ENCODE measurements at places on chromosomes 2 and 18.

DNA sequence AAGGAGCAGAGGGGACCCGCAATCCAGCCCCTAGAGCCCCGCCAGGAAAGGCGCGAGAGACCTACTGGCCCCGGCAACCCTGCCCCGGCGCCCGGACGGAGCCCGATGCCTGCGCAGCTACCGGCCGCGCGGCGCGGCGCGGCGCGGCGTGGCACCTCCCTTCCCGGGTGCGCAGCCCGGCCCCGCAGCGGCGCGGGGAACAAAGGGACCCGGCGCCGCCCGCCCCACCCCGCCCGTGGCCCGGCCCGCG lies 307 bp downstream of the CDH2 start:
- no peak for DNase-seq

DNA sequence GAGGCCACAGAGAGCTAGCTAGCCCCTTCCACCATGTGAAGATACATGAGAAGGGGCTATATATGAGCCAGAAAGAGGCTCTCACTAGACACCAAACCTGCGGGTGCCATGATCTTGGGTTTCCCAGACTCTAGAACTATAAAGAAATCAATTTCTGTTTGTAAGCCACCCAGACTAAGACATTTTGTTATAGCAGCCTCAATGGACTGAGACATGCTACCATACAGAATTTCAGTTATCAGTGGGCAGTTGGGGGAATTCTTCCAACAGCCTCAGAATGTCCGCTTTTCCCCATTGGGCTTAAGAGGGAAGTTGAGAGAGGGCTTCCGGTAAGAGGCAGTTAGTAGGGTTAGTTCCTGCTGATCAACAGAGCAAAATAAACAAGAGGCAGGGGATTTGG lies 39.2 kb downstream of the TNP1 start:
- no peak for DNase-seq

DNA sequence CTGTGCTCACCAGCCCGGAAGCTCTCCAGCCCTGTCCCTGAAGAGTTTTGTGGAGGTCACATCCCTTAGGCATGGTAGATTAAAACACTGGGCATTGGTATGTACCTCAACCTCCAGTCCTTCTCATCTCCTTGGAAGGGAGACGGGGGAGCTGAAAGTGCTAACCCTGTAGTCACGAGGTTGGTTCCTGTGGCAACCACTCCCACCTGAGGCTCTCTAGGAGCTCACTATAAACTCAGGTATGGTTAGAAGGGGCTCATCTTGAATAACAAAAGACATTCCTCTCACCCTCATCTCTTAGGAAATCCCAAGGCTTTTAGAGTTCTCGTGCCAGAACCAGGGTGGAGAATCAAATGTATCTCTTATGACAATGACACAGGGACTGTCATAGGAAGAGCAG lies 43.0 kb upstream of the MGAT4A start:
- no peak for DNase-seq

DNA sequence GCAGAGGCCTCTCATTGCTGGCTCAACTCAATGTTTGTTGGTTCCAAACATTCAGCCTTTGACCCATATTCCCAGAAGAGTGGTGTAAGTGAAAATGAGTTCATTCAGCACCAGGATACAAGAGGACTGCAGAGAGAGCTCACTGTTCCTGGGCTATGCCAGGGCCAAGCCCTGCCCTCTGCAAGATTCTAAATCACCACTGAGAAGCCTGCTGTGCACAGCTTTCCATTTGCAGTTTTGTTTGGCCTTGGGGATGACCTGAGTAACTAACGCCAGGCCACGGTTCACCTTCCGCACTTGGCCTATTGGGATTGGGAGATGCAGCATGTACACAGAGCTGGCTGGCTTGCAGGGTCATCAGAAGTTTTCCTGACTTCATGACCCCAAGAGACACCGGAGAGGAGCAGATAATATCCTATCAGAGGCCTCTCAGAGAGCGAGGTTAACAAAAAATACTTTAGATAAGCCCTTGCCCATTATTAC lies 12.6 kb downstream of the GKN1 start:
- no peak for DNase-seq

DNA sequence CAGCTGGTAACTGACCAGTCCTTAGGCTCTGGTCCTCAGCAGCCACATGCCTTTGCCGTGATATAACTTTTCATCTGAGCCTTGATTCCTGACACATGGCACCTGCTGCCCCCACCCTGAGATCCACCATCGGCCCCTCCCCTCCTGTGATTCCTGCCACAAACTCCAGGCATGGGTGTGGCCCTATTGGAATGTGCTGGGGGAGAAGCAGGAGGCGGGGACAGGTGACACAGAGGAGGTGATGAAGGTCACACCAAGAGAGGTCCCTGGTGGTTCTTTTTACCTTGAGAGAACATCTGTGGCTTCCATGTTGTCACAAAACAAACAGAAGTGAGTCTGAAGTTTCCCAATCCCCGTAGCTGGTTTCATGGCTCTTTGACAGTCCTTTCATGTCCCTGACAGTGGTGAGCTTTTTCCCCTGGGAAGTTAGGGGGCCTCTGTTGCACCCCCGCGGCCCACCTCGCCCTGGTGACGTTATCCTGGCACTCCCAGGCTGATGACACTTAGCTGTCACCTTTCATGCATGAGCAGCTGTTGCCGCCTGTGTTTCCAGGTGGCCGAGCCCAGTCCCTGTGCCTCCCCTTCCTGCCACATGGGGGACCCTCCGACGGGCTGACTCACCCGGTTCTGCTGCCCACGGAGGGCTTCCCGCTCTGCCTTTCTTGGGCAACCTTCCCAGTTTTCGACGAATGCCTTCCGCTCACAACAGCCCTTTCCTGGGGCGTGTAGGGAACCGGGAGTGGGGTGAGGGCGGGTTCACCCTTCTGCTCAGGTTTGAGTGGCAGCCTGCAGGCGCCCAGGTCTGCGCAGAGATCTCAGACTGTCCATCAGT lies 66.3 kb upstream of the GLI2 start:
- no peak for DNase-seq

DNA sequence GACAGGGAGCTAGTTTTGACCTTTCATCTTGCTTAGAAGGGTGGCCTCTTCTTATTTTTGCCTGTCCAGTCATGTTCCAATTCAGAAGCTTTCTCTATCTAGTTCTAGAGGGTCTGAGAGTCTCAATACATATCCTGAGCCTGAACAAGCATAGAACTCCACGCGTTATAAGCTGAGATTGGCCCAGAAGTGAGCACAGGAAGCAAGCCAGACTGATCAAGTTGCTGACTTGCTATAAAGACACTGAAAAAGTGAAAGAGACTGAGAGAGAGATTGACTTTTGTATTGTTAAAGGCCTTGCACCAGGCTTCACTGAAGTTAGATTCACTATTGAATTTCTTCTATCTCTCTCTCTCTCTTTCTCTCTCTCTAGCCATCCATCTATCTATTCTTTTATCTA lies 142.7 kb upstream of the DOCK10 start:
- DNase-seq = no peak

- DNase-seq = no peak
Observed at GRCh38 chr18:24799176-24799575, 338.7 kb downstream of the HRH4 start.

DNA sequence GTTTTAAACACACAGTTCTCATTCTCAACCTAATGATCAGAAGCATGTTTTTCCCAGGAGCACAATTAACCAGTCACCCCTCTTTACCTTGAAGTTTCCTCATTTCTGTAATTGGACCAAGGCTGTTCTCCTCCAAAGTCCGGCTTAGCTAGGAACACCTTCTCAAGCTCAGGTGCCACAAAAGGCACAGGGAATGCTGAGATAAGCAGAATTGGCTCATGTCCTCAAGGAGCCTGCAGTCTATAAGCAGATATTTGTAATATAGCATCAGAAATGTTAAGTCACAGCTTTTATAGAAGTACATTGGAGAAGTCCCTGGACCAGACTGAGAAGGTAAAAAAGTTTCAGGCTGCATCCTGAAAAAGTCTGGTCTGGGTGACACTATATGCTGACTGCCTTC lies 20.7 kb downstream of the OSR1 start:
- DNase-seq = no peak

DNA sequence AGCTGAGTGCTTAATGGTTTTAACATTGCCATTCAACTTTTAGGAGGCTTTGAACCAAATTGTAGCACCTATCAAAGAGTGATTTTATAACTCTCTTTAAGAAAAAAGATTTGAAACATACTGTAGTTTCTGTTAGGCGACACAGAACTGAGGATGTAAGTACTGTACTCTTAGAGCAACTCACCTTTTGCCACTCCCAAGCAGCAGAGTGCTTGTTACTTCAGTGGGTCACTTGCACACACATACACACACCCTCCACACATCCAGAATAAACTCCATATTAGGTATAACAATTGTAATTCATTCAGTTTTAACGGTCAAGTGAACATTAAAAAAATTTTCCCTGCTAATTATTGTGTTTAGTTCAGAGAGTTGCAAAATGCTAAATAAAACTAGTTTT lies 118.3 kb downstream of the CAMKMT start:
- no peak for DNase-seq

- DNase-seq = no peak
Observed at GRCh38 chr18:618618-619017, 21.8 kb downstream of the CLUL1 start.

Data from GM20000 (cell line).